ENCODE measurements at places on chromosomes 12 and 14. TPM values are rescaled to one million over a fixed set of nuclear protein-coding genes. Genes with fewer than 3 reads are reported as not detected.

Gene MRPS35
- 36.2 TPM for total RNA-seq

Gene C12orf50
- 0.12 TPM for total RNA-seq

Gene PMCH
- total RNA-seq: not detected

Gene PRB2
- not detected for total RNA-seq

DNA sequence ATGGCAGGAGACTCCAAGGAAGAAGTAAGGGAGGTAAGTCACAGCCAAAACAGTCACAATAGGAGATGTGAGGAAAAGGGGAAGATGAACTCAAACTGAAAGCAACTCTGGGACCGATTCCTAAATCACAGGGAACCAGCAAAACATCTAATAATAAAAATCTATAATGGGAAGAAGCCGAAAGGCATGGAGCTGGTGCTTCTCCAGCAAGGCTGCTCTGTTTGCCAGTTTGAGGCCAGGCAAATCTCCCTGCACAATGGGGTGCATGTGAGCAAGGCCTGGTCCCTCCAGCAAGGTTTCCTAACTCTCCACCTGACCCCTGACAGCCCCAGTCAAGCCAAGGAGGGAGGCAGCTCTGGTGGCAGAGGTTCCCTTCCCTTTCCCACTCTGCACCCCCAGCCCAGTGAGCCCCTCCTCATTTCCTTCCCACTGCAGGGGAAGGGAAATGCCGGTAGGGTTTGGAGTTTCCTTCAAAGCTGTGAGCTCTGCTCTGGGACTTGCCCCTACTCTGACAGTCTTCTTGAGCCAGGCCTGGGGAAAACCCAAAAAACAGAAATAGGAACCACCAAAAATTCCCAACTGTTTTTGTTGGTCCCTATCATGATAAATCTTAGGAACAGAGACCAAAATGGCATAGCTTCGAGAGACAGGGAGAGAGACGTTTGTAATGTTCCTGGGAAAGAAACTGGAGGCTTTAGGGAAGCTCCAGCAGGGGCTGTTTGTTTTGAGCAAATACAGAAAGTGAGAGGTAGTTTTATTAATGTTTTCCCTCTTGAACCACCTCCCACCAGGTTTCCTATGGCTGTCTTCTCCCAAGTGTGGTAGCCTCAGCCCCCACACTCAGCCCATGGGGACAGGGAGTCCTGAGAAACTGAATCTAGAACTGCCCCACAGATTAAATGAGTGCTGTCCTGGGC is 34.6 kb downstream of the FMNL3 start:
- no peaks in the 10 kb centered on the region for H3K27me3 ChIP-seq
- DNase-seq: no peak
- peaks cover 96% of the 10 kb centered on the region for H3K4me1 ChIP-seq
- peak overlapping the region; percentile 95 for H3K27ac ChIP-seq
- H3K4me3 ChIP-seq: peak overlapping the region; percentile 52

GRCh38 chr14:20456971-20457370 is 1.9 kb downstream of the APEX1 start:
- DNase-seq: no peak
- no peak overlapping the region for H3K4me3 ChIP-seq
- peaks cover 51% of the 10 kb centered on the region for H3K4me1 ChIP-seq

DNA sequence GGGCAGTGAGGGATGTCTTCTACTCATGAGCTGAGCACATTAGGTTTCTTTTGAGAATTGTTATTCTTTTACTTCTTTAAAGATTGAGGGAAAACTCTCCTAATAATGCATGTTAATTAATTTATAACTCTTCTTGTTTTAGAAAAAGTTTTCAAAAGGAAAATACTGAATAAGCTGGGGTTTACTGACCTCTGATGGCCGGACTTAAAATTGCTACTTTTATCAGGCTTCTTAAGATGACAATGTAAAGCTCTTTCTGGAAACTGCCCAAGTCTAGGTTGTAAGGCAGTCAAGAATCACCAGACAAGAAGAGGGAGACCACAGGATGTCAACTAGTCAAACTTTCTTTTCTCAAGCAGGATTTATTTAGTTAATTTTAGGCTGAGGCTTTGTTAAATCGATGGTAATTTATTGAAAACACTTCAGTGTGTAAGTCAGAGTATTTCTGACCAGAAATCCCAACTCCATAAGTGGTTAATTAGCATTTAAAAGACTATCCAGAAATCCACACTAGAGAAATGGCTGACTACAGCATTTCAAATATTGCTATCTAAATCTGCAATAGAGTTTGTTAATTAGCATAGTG is 82.1 kb downstream of the AVPR1A start:
- no peak for DNase-seq
- H3K36me3 ChIP-seq: no peaks in the 10 kb centered on the region
- peaks cover 4% of the 10 kb centered on the region for H3K27me3 ChIP-seq
- H3K27ac ChIP-seq: no peak overlapping the region
- H3K4me3 ChIP-seq: no peak overlapping the region

DNA sequence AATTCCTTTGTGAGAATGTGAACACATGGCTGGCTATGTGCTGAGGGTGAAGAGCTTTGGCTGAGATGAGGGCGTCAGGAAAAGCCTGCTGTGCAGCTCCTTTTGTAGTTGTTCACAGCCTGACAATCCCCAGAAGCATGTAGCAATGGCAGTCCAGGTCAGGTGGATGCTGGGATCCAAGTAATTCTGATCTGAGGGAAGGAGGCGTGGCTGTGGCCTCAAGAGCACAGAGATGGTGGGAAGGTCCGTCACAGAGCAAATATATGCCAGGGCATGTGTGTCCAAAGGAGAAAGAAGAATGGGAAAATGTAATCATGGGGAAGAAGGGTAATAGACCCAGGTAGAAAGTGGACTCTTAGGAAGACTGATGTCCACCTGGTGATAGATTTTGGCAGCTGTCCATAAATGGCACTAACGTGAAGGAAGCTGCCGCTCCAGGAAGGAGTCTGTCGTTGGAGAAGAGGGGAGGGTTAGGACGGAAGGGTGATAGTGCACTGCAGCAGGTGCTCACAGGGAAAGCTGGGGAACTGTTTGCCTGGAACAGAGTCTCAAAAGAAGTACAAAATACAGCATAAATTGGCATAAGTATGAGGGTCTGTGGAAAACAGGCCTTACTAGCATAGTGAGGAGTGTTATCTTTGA is 13.8 kb downstream of the MGST1 start:
- no peaks in the 10 kb centered on the region for H3K4me1 ChIP-seq
- H3K27ac ChIP-seq: no peak overlapping the region
- no peaks in the 10 kb centered on the region for H3K36me3 ChIP-seq
- no peaks in the 10 kb centered on the region for H3K27me3 ChIP-seq
- no peak for DNase-seq

GRCh38 chr12:47942614-47943225 is 20.7 kb upstream of the TMEM106C start:
- DNase-seq: no peak
- no peaks in the 10 kb centered on the region for H3K36me3 ChIP-seq
- H3K4me3 ChIP-seq: no peak overlapping the region
- no peak overlapping the region for H3K27ac ChIP-seq

Data from activated B cell treated with CpG ODN at 0.5 μM for 24 hours (primary cell).